ENCODE measurements at places on chromosomes 2 and 18.

- no peak for DNase-seq
These were observed 40.2 kb downstream of the THNSL2 start for GRCh38 chr2:88210132-88211002.

- DNase-seq = no peak
These were observed 131.4 kb downstream of the VWC2L start for GRCh38 chr2:214542295-214542694.

DNA sequence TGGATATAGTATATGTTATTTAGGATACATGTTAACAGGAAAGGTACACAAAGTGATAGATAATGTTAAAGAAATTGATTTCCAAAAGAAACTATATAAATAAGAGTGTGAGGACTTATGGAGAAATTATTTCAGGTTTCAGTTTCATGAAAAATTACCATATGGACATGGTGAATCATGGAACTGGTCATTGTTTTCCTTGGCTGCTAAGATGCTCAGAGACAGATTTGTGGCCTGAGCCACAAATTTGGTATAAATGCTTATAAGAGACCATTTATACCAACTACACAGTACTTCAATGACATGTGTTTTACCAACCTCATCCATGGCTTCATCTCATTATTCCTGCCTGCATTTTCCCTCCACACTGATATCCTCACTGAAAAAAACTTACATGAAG, 188.1 kb downstream of the FMNL2 start:
- DNase-seq = no peak

DNA sequence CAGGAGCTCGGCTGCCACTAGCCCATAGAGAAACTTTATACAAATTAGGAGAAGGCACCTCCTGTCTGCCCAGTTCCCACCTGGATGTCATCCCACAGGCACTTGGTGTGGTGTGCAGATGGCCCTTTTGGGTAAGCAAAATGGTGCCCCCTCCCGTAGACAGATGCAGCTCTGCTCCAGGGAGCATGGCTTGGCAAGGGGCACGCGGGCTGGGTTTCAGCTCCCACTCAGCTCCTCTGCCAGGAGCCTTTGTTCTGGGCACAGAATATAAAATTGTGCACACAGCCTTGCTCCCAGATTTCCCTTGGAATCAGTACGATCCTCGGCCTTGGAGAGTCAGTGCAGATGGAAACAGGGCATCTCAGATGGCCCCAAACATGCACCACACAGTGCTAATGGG, 20.3 kb upstream of the KCNF1 start:
- no peak for DNase-seq

GRCh38 chr2:176555781-176556180, 286.5 kb downstream of the MTX2 start:
- DNase-seq = no peak

- DNase-seq = peak; percentile 24
These were observed 65.1 kb downstream of the CUL3 start for GRCh38 chr2:224520064-224520463.

- no peak for DNase-seq
These were observed 44.0 kb downstream of the IRS1 start for GRCh38 chr2:226755631-226756030.

DNA sequence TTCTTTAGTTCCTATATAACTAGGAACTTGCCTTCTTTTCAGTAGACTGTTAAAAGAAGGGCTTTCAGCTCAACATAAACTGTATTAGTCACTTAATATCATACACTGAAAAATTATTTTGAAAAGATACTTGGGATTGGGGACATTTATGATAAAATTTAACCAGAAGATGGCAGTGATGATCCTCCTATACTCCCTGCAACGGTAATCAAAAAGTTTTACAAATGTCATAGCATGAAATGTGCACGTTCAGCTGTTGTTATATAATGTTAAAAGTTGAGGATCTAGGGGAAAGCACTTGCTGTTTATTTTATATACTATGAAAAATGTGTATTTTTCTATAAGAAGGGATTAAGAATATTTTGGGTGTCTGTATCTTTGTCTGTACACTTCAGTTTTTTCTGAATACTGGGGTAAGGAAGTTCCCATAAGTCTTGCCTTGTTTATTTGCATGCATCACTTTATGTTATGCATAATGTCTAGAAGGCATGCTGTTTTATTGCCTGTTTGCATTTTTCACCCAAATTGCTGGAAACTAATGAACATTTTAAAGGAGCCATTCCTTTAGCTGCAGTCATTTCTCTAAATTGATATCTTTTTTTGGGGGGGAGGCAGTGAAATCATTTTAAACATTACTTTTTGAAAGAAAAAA, 19.0 kb downstream of the DYNC1I2 start:
- DNase-seq = no peak

DNA sequence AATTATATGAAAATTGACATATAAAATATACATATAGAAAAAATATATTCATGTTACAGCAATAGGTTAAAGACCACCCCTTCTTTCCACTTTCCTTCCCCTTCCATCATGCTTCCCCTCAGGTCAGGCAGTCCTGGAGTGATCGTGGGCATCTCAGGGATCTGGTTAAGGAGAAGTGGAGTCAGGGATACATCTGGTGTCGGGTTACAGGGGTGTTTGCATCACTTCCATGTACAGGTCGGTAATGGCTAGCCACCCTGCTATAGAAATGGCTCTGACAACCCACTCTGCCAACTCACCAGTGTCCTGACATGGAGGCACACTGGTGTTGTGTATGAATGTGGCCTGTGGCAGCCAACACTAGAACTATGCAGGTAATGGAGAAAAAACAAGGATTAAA, 36.3 kb upstream of the LGALSL start:
- DNase-seq = no peak

GRCh38 chr2:28780496-28780895, 28.9 kb downstream of the PPP1CB start:
- no peak for DNase-seq

DNA sequence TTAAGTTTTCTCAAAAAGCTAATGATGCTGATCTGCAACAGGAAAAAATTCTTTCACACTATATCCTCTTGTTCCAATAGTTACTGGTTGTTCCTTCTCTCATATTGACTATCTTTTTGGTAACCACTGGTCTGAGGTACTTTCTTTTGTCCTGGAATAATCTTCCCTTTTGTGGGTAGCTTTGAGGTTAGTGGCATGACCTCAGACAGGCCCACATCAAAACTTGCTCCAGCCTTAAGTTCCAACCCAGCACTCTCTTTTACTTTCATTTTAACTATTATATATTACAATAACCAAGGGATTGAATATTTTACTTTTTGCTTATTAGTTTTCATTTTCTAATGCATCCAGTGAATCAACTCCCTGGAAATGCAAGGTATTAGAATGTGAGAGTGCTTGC, 9.5 kb downstream of the REG1A start:
- DNase-seq = no peak

DNA sequence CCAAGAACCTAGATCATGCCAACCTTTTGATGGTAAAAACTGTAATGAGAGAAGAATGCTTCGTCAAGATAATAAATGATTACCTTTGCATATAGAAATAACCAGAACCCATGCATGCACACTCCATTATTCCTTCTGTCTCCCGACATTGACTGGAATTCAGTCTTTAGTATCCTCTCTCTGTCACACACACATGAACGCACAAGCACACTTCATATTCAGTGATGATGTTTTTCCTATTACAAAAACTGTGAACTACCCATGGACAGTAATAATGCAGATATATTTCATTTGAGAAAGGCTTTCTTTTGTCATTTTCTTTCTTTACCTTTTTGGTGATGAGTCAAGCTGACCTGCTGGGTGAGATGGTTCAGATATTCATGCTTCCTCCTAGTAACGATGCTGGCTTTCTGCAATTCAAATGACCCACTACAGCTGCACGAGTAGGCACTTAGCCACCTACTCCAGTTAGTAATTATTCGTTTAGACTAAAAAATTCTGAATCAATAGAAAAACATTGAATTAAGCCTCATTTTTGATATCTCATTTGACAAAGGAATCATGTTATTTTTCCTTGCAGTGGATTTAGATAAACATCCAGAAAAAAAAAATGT, 382.2 kb downstream of the TGIF1 start:
- DNase-seq = no peak

- DNase-seq = peak; percentile 97
These were observed 30.9 kb downstream of the MBP start for GRCh38 chr18:77101410-77102258.

DNA sequence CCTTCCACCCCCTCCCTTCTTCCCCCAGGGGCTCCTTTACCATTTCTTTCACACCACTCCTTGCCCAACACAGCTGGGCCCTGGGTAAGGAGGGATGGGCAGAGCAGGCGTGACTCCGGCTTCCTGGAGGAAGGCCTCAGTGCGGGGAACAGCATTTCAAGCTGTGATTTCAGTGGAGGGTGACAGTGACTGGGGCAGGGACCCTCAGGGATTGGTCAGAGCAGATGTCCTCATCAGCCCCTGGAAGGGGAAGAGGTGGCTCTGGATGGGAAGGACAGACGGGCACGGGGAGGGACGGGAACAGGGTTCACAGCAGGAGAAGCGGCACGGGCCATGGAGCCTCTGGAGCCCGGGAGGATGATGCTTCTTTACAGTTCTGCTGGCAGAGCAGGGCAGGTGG, 130.8 kb upstream of the TWIST2 start:
- DNase-seq = no peak

GRCh38 chr2:219954331-219954730, 326.9 kb downstream of the SLC4A3 start:
- DNase-seq = no peak

Data from suppressor macrophage (primary cell).